Stimulated activated CD4-positive, alpha-beta T cell treated with anti-CD3 and anti-CD28 coated beads, Interleukin-12 subunit alpha, Interleukin-12 subunit beta, amount 100 ng/mL, for 48 hours (primary cell): ENCODE measurements at places on chromosomes 7 and 10.

DNA sequence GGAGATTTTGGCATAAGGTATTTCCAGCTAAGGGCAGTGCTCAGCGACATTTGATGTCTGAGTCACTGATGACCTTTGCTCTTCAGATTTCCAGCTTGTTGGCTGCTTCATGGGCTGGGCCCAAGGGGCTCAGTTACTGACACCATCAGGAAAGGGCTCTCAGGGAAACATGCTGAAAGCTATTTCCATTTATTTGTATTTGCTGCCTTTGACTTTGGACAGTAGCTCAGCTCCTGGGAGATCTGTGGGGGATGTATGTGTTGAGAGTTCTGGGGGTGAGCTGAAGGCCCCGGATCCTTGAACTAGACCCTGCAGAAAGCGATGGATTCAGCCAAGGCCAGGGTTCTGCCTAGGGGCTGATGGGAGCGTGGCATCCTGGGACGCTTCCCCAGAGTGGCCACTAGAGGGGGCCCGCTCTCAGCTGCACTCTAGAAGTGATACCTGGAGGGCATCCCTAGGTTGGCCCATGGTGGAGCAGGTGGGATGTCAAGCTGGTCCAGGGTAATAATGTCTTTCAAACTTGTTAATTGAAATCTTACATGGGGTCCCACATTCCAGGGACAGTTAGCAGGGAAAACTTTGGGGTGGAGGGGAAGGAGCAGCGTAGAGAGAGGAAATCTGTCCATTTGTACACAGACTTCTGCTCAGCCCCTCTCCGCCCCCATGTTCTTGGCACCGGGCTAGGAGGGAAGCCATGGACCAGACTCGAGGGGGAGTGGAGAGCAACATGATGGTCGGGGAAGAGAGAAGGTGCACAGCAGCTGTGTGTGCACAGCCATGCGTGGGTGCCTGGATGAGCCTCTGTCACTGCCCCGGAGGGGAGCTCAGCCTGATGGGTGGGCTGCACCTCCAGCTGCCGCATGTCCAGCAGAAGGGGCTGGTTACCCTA, 3.0 kb upstream of the BTBD16 start:
- peak; percentile 17 for DNase-seq

DNA sequence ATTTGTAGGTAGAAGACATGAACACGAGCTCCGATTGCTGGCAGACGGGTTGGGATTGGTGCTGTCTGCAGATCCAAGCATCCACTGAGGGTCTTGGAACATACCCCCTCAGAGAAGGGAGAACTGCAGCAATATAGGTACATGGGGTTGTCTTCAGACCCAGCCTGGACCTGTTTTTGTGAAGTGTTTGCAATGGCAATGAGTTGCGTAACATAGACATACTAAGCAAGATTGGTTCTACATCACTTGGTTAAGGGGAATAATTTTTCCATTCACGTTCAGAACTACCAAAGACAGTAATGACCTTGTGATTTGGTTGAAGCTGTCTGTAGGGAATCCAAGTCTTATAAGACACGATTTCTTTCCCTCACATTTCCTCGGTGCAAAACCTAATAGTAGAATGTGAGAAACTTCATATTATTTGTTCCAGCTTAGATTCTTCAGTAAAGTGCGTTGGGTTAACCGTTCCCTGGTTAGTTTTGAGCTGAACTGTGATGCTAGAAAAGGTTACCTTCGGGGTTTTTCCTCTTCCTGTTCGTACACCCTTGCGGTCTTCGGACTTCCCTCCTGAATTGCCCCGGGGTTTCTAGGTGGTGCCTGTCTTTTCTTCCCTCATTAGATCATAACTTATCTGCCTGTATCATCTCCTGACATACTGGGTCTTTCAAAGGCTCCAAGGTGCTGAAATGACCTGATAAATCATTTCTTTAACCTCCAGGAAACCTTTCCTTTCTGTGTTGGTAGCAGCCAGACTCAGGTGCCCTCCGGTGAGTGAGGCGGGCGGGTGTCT, 14.4 kb downstream of the PROSER2 start:
- DNase-seq: no peak

DNA sequence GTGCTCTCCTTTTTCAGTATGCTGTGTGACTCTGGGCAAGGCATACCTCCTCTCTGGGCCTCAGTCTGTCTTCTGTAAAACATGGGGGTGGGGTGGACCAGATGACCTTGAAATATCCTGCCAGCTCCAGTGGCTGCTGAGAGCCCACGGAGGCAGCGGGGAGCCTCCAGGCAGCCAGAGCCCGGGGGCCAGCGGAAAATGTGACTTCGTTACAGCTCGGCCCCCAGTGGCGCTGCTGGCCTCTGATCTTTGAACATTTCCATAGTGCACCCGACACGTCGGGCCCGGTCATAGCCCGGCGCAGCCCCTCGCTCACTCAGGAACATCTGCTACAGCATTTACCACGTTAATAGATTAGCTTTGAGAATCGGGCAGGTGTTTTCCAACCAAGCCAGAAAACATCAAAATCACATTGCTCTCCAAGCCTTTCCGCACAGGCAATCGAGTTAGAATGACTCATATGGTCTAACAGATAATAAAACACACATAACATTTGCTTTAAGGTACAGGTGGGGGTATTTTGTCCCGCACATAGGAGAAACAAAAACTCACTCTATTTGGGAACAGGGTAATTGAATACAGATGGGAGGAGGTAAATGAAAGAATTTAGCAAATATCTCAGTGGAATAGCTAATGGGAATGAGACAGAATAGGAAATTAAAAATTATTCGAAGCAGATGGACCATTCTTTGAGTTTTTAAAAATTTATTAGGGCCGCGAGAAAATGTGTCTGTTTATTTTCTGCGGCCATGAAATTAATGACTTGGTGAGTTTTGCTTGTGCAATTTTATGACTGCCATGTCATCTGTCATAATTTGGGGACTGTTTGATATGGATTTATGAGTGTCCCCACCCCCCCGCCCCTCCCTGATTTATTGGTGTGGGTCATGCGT, 26.3 kb upstream of the COMTD1 start:
- no peak for DNase-seq

GRCh38 chr7:82247814-82248433, 195.7 kb downstream of the CACNA2D1 start:
- no peak for DNase-seq

DNA sequence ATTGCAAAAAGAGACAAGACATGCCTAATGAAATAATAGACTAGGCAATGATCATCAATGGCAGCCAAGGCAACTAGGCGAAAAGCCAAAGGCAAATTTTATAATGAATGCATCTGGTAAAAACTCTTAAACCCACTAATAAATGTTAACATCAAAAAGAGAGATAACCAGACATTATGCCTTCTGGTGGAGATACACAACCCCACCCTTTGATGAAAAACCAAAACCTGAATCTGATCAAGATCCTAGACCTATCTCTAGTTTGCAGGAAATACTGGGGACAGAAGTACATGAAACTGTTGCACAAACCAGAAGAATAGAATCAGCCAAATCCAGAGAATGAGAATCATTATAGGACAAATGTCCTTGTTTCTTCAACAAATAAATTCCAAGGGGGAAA, 22.0 kb upstream of the GSAP start:
- DNase-seq: no peak

GRCh38 chr7:38367301-38367890, 94.0 kb upstream of the TARP start:
- no peak for DNase-seq

- DNase-seq: no peak
Observed at GRCh38 chr7:139431459-139431858, 52.0 kb downstream of the KLRG2 start.
